RCC 7860 (cell line): ENCODE measurements at places on chromosomes 2 and 18.

- no peak for DNase-seq
Observed at GRCh38 chr18:53153800-53154199, 813.8 kb downstream of the DCC start.

DNA sequence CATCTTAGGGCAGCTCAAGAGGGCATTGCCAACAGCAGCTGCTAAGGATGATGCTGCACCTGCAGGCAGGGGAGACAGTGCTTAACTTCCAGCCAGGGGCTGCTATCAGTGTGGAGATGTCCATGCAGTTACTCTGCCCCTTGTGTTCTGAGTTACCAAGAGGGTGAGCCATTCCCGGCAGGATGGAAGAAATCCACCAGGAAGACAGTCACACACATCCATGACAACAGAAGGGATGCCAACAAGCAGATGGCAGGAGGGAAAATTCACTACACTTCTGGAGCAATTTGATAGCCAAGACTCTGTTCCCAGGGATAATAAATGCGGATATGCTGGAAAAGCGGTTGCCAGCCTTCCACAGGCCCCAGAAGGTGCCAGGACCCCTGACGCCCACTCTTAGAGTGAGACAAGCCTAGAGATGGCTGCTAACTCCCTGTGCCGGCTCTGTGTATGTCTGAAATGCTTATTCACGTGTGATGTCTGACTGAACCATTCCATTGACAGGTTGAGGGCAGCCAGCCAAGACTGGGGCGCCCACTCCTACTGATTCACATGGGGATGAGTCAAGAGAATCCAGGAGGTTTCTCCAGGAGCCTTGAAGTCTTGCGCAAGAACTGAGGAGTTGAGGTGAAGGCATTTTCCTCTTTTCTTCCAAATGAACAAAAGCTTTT is 24.5 kb downstream of the LOXHD1 start:
- peak; percentile 69 for DNase-seq

DNA sequence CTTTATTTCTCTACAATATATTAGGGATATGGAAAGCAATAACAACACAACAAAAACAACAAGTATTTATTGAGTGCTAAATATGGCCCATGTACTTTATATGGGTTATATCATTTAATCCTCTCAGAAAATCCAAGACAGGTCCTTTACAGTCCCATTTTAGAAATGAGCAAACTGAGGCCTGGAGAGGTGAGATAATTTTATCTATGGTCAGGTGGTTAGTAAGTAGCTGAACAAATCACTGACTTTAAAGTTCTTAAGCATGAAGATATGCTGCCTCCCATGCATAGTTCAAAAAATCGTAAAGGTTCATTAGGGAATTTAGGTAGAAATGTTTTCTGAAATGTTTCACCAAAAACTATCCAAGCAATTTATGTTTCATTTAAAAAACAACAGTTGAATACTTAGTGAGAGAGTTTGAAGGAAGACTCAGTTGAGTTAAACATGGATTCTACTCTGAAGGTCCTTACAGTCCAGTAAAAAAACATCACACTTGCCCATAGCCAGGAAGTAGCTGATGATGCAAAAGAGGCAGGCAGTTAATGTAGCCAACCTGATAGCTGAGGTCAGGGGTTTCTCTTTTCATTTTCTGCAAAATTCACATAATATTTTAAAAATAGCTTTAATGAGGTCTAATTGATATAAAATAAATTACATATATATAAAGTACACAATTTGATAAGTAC is 7.6 kb upstream of the NFE2L2 start:
- DNase-seq: no peak

DNA sequence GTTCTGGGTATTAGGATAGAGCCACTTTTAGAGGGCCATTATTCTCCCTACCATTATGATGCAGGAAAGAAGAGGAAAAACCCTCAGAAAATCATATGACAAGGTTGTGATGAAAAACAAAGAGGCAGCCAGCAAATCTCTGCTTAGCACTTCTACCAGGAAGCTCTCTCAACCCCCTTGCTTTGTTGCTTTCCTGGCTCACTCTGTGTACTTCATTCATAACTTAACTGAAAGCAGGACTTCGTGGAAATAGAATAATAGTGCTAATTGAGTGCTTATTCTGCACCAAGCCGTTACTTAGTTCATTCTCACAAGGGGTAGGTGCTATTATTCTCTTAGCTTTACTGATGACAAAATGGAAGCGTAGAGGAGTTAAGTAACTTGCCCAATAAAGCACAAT is 354.1 kb downstream of the HRH4 start:
- DNase-seq: no peak

GRCh38 chr2:80340022-80340421 is 35.5 kb upstream of the LRRTM1 start:
- no peak for DNase-seq

GRCh38 chr2:136060416-136060815 is 57.5 kb downstream of the CXCR4 start:
- no peak for DNase-seq

DNA sequence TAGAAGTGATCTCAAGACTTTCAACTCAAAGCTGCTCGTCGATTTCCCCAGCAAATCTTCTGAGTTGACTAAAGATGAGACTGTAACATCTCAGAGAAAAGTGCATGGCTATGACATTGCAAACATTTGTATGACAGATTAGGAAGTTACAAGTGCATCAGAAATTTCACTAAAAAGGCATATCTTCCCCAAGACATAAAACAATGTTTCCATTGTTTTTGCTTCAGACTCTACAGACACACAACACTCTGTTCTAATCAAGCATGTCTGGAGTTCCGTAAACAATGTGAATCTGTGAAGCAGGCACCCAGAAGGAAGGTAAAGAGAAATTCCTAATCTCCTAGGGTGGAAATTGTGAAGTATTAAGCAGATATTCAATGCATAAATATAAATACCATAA is 144.6 kb upstream of the LYPD1 start:
- DNase-seq: no peak

- DNase-seq: no peak
Observed at GRCh38 chr2:133640103-133640502, 71.8 kb upstream of the NCKAP5 start.

DNA sequence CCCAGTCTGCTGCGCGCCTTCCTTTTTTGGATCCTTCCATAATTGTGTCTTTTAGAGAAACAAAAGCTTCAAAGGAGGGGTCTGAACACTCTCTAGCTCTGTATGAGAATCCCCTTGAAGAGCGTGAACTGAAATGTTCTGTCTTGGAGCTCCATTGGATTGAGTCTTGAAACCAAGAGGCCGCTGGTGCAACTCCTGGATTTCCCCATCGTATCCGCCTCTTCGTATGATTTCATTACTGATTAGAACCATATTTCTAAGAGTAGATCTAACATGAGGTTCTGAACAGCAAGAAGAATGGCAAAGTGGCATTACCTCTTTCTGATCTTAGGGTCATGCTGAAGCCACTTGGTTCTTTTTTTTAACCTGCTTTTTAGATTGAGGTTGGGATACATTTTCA is 31.4 kb upstream of the NRP2 start:
- DNase-seq: no peak

- DNase-seq: peak; percentile 93
Observed at GRCh38 chr2:98912221-98912851, 23.7 kb downstream of the CRACDL start.

DNA sequence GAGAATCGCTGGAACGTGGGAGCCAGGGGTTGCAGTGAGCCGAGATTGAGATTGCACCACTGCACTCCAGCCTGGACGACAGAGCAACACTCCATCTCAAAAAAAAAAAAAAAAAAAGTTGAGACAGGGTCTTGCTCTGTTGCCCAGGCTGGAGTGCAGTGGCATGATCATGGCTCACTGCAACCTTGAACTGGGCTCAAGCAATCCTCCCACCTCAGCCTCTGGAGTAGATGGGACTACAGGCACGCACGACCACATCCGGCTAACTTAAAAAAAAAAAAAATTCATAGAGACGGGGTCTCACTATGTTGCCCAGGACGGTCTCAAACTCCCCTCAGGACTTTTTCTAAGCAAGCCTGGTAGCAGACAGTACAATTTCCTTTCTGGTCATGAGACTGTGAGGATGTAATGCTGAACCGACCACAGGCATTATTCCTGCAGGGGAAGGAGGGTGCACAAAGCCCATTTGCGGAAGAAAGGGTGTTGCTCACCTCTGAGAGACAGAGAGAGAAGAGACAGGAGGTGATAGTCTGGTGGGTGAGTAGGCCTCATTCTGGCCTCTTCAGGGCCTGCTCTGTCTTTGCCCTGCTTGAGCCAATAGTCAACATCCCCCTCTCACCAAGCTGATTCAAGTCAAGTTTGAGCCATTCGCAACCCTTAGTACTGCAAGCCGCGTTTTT is 205.3 kb downstream of the ZFP36L2 start:
- DNase-seq: no peak

- peak; percentile 63 for DNase-seq
Observed at GRCh38 chr2:70357684-70358071, 55.8 kb upstream of the FAM136A start.

- DNase-seq: no peak
Observed at GRCh38 chr2:191435141-191435540, 189.9 kb downstream of the MYO1B start.

DNA sequence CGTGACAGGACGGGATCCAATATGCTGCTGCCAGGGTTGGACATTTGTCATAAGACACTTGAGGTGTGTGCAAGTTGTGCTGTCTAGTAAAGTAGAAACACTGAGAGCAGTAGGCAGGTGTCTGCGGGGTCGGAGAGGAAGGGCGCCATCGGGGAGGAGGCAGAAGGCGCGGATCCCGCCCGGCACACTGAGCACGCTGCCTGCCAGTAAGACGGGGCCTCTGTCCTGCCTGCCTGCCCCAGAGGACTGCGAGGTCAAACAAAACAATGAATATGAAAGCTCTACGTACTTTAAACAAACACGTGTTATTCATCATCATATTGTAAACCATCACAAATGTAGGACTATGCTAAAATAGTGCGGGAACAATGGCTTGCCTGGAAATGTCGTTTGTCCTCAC is 349.3 kb upstream of the SALL3 start:
- no peak for DNase-seq

DNA sequence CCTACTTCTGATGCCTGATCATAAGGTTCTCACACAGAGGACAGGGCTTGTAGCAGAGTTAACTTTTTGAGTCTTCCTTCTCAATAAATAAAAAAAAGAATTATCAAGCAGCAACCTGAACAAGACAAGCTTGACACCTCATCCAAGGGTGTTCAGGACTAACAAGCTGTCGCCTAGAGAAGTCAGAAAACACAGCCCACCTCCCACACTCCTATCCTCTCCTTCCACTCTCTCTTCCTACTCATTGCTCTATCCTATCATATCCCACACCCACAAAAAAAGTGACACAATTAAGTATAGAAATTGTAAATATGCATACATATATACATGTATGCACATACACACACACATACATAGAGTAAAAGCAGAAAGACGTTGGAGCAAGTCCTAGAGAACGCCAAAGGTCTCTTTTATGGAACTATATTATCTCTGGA is 5.4 kb downstream of the NBAS start:
- DNase-seq: no peak

DNA sequence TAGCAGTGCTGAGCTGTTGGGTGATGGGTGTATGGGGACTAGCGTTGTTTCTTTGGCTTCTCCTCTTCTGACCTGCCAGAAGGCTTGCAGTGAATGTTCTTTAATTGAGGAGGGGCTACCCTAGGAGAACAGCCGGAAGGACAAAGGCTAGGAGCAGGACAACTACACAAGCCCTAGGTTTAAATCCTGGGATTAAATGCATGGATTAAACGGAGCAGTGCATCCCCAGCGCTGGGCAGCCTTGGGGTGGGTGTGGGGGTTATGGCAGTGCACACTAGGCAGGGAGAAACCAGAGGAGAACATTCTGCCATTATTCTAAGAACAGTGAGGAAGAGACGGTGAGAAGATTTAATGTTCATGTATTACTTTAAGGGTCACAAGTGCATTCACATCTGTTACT is 86.4 kb upstream of the MCFD2 start:
- DNase-seq: no peak

- no peak for DNase-seq
Observed at GRCh38 chr2:206832873-206833272, 67.5 kb downstream of the FASTKD2 start.

DNA sequence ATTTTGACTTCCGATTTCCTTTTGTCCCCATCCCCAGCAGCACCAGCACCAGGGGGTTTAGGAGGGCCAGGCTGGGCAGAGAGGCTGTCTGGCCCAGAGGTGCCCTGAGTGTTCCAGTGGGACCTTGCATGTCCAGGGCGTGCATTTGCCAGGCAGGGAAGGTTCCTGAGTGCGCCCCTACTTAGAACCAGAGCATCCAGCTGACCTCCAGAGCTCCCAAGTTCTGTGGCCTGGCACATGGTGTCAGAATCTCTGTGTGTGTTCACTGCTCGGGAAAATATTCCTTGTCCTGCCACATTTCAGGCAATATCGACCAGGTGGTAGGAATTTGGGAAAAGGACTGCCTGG is 5.5 kb downstream of the SIX3 start:
- DNase-seq: no peak

DNA sequence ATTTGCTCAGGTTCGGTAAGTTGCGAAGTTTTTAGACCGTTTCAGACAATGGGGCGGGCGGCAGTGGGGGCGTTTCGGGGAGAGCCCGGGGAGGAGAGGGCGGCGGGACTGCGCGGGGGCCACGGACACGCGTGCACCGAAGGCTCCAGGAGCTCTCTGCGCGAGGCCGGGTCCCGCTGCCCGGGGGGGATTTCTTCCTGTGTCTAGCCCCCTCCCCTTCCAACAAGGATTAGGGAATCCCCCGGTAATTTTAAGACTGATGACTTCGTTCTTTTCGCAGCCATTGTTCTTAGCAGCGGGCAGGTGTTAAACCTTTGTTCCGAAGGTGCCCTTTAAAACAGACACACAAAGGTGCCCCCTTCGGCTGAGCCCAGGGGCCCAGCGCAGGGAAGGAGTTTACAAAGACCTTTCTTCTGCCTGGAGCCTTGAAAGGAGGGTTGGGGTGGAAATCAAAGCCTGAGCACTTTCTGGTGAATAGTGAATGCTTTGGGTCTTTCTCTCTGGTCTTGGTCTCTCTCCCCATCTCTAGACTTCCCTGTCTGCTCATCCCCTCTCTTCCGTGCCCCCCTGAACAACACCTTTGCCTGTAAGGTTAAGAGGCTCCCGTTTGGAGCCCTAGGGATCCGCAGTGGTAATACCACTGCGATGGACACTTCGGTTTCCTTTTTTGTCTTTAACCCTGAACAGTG is 2.1 kb downstream of the TRIB2 start:
- DNase-seq: no peak

- no peak for DNase-seq
Observed at GRCh38 chr2:136058262-136058661, 59.7 kb downstream of the CXCR4 start.

DNA sequence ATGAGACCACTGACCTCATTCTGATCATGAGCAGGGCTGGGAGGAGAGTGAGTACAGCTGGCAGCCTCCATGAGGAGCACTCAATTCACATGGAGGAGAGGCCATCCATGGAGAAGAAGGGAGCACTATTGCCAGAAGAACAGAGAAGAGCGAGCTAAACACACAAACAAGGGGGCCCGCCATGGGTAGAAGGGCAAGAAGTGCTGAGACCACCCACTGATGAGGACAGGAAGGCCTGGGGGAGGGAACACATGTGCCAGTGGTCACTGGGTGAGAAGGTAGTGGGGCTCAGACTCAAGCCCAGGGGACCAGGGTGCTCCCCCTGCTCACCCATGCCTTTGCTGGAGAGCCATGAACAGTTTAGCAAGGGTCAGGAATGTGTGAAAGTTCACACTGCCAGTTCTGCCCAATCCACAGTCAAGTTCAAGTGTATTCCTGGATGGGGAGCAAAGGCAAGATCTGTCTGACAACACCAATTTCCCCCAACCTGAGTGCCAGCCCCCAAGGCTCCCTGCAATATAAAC is 57.7 kb downstream of the TTC32 start:
- DNase-seq: no peak

- no peak for DNase-seq
Observed at GRCh38 chr2:158518084-158518483, 61.3 kb downstream of the PKP4 start.

- no peak for DNase-seq
Observed at GRCh38 chr18:35581898-35582641, 530 bp downstream of the GALNT1 start.

GRCh38 chr2:30346471-30347169 is 100.4 kb upstream of the LCLAT1 start:
- DNase-seq: no peak
